ENCODE measurements at places on chromosomes 2 and 18.

DNA sequence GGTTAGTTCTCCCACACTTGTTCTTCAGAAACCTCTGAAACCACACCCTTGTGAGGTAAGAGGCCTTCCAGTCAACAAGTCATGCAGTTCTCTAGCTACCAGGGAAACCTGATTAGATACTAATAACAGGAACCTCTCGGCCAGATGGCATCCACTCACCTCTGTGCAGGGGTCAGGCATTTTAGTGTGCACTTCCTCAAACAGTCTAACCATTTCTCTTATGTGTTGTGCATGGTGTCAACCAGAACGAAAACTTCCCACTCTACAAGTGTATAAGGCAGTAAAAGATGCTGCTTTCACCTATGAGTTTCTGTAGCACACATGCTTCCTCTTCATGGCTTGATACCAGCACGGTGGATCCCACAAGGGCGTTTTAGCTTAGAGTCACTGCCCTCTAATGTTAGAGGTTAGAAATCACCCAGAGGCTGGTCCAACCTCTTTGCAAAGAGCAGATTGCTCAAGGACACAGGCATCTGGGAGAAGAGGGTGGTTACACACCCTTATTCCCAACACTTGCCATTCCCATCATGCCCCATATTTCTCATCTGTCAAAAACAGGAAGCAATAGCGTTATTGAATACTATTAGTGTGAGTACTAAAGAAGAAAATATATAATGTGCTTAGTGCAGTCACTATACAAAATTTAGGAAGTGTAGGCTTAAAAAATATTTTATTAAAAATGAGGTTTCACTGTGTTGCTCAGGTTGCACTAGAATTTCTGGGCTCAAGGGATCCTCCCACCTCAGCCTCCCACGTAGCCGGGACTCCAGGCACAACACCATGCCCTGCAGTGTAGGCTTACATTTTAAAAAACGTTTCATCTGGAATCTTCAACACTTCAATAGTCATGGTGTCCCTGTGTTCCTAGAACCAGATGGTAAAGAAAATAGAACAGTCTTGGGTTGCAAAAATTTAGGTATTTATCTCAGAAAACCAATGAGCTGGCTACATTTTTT lies 34.5 kb upstream of the RAB31 start:
- DNase-seq = peak; percentile 29

- no peak for DNase-seq
Measured at GRCh38 chr2:201199847-201200246, 16.9 kb downstream of the CASP10 start.

- peak; percentile 5 for DNase-seq
Measured at GRCh38 chr18:76458522-76459311, 36.3 kb downstream of the ZNF516 start.

DNA sequence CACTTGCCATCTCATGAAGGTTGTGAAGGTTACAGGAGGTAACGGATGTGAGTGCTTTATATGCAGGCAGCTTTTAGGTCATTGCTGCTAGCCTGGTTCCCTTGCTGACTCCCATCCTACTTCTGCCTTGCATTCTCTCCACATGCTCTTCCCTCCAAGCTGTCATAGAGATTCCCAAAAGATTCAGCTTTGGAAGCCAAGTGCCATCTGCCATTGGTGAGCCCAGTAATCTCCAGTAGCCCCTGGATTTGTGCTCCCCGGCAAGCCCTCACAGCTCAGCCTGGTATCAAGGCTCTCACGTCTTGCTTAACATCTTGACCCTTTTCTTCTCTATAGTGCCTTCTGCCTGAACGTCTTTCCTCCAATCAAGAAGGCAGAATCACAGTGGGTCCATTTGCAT lies 61.6 kb downstream of the MYT1L start:
- DNase-seq = no peak

- no peak for DNase-seq
Measured at GRCh38 chr2:237987268-237987667, 20.5 kb downstream of the UBE2F start.

DNA sequence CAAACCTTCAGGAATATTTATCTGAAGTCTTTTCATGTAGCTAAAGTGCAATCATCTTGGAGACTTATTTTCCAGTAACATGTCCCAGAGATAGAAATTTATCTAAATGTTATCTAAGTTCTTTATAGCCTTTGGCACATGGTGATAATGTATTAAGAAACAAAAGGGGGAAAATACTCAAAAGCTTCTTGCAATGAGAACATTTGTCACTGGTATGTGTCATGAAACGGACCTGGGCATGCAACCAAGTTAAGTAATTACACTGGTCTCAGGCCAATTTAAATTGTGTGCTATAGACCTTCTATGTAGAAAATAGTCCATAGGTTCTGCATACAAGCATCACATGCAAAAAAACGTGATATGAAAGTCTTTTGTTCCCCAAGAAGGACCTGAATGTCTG lies 136.2 kb downstream of the SLC8A1 start:
- DNase-seq = no peak

DNA sequence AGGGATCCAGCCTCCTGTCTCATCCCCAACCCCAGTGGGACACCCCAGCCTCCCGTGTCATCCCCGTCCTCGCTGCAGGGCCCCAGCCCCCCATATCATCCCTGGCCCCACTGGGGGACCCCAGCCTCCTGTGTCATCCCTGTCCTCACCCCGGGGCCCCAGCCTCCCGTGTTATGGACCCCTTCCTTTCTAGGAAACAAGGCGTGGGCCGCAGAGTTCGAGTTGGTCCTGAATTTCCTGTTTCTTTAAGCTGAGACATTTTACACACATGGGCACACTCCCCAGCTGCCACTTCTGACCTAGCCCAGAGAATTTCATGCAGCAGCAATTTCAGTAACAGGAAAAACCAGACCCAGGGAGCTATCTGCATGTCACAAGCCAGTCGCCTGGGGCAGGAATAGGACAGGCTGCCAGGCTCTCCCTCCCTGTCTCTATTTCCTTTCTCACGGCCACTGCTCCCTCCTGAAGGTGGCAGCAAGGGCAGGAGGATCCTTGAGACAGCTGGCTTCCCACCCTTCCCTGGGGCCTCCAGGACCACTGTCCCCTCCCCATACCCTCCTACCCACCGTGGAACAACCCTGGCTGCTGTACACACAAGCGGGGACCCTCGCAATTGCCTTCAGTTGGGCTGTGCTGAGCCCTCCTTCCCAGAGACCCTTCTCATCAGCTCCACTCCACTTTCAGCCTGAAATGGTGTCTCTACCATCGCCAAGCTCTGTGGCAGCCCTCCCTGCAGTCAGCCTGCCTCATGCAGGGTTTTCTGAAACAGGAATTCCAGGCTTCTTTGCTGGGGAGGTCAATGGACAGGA lies 141.9 kb upstream of the ID2 start:
- no peak for DNase-seq

GRCh38 chr2:116585669-116586327 lies 1228.7 kb upstream of the DDX18 start:
- no peak for DNase-seq

GRCh38 chr2:196370381-196370780 lies 199.0 kb upstream of the STK17B start:
- no peak for DNase-seq

- DNase-seq = no peak
Measured at GRCh38 chr18:27619090-27619772, 434.1 kb upstream of the CHST9 start.

DNA sequence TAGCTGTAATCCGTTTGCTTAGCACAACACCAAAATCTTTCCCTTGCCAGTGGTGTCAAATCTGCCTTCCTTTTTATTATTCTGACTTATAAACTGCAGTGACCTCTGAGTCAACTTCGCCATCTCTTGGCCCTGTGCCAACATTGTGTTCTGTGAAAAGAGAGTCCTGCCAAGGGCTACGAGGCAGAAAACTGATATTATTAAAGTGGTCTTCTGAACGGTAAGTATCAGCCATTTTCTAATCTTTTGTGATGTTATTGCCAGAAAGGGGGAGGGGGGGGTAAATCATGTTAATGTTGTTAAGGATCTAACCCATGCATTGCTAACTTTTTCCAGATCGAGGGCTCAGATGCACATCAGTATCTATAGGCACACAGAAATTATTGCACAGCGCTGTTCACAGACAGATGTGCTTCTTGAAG lies 121.5 kb upstream of the LTBP1 start:
- no peak for DNase-seq

- no peak for DNase-seq
Measured at GRCh38 chr18:36396190-36396589, 98.7 kb downstream of the FHOD3 start.

GRCh38 chr2:210540471-210540870 lies 15.9 kb upstream of the CPS1 start:
- no peak for DNase-seq

DNA sequence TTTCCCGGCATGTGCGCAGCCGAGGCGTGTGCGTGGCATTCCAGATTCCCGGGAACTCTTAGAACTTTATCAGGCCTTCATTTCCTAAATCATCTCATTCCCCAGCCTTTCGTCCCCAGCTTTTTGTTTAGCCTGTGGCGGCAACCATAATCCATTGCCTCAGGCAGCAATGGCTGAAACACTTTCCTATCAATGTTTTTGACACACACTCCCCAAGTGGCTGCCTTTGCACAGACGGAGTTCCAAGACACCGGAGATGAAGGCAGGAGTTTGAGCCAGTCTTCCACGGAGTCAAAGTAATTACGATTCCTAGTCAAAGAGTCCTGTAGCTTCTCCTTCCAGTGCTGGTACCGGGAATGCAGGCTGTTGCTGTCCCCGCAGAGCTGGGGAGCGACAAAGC lies 64.8 kb downstream of the KCNG2 start:
- no peak for DNase-seq

DNA sequence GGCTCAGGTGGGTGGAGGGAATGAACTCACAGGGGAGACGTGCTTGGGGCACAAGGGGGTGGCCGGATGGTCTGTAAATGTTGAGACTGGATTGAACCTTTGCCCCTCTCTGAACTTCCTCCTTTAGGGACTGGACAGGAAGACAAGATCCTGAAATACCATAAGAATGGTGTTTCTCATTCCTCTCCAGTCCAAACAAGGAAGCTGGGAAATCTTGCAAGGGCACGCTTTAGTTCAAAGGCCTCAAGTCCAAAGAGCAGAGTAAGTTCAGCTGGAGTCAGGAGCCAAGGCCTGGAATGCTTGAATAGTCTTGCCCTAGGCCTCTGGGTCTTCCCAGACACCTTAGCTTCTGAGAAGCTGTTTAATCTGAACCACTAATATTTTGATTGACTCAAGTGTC lies 52.4 kb upstream of the SIX3 start:
- no peak for DNase-seq

GRCh38 chr2:172398440-172398839 lies 28.9 kb upstream of the ITGA6 start:
- DNase-seq = no peak

GRCh38 chr2:222670191-222671038 lies 1.0 kb upstream of the MOGAT1 start:
- DNase-seq = no peak

DNA sequence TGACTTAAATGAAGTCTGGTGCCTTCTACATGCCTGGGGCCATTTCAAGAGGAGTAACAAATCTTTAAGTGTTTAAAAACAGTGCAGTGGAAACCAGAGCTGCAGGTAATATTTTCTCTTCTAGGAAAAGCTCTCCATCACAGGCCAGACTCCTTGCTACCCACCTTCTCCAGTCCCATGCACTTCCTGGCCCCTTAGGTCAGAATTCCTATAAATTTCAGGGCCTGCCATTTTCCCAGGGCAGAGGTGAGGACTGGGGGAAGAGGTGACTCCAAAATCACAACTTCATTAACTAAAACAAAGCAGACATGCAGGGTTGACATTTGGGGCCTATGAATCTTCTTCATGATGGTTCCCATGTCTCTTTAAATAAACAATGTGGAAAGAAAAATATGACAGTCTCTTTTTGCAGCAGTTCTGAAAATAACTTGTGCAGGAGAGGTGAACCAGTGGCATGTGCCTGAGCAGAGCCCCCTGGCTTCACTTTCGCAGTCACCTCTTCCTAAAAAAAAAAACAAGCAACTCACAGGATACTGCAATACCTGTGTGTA lies 63.7 kb upstream of the TANC1 start:
- DNase-seq = no peak

GRCh38 chr2:203164311-203164935 lies 74.4 kb upstream of the CYP20A1 start:
- DNase-seq = no peak

DNA sequence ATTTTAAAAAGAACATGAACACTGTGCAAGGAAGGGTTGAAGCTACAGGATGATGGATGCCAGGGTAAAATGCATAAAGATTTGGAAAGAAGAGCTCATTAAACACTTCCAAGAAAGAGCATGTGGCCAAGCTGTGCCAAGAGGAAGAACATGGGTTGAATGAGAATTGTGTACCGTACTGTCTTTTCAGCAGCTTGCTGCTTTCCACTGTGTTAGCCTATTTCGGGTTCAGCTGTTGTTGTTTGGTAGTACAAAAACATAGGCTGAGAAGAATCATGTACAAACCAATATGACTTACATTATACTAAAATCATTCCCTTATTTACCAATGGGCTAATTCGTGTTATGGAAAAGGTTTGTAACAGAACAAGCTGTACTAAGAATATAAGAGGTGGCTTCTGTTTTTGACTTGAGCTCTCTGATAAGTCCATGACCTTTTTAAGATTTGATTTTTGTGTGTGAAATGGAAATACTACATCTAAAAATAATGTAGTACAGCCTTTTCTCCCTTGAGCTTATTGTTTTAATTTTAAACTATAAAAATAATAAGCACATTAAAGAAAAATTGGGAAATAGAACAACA lies 188.3 kb upstream of the STON1 start:
- no peak for DNase-seq

DNA sequence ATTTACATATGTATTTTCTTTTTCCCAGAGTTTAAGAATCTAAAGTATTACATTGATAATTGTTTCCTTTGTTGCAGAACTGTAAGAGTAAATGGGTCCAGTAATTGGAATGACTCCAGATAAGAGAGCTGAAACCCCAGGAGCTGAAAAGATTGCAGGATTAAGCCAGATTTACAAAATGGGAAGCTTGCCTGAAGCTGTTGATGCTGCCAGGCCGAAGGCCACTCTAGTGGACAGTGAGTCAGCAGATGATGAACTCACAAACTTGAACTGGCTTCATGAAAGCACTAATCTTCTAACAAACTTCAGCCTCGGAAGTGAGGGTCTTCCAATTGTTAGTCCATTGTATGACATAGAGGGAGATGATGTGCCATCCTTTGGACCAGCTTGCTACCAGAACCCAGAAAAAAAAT lies 183.8 kb upstream of the STON1 start:
- DNase-seq = no peak

DNA sequence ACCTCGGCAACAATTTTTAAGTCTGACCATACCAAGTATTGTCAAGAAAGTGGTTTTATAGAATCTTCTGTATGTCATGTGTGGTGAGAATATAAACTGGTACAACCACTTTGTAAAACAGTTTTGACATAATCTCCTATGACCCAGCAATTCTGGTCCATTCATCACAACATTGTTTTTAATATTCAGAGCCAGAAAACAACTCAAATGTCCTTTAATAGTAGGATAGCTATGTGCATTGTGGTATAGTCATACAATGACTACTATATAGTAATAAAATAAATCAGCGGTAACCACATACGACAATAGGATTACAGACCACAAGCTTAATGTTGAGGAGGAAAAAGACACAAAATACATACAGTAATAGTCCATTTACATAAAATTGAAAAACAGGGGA lies 175.2 kb upstream of the SPATS2L start:
- no peak for DNase-seq

- DNase-seq = no peak
Measured at GRCh38 chr2:143696651-143697050, 567.4 kb downstream of the ARHGAP15 start.
